ENCODE measurements at places on chromosomes 5 and 9. TPM values are rescaled to one million over a fixed set of nuclear protein-coding genes. Genes with fewer than 3 reads are reported as not detected.

Gene OLFM1
- total RNA-seq = 0.13 TPM

Gene PMPCA
- 96.6 TPM for total RNA-seq

Gene MFAP3
- total RNA-seq = 28.8 TPM

Gene PCDH12
- total RNA-seq = 0.15 TPM

Gene C9orf50
- 0.56 TPM for total RNA-seq

Gene GABRB2
- total RNA-seq = not detected

Gene TICAM2
- 2.3 TPM for total RNA-seq

Gene PPP2R2B
- total RNA-seq = 0.64 TPM

Gene OXCT1
- 26.3 TPM for total RNA-seq

Gene UBE2R2
- 15.2 TPM for total RNA-seq

Gene UQCRQ
- total RNA-seq = 380 TPM

Gene PCA3
- total RNA-seq = not detected

Gene MELK
- total RNA-seq = 46.8 TPM

Gene FRRS1L
- total RNA-seq = not detected

Gene AFAP1L1
- total RNA-seq = 15.0 TPM

Gene POLK
- 14.7 TPM for total RNA-seq

Gene AHRR
- 29.2 TPM for total RNA-seq

Gene ICE1
- 29.3 TPM for total RNA-seq

Gene PCAT7
- total RNA-seq = 9.9 TPM
